Activated naive CD4-positive, alpha-beta T cell treated with anti-CD3 and anti-CD28 coated beads, Interleukin-2, amount 10 ng/mL, durations not matched to agents 5 hours and 36 hours (primary cell): ENCODE measurements at places on chromosomes 11 and 22. TPM values are rescaled to one million over a fixed set of nuclear protein-coding genes. Genes with fewer than 3 reads are reported as not detected.

Gene POU2AF1
- 1.6 TPM for total RNA-seq

Gene FOXRED1
- 31.8 TPM for total RNA-seq

Gene DERL3
- total RNA-seq = 10.2 TPM

Gene DDTL
- total RNA-seq = 2.9 TPM

Gene SUN2
- total RNA-seq = 593 TPM

Gene GRAMD1B
- 27.2 TPM for total RNA-seq

Gene CCDC87
- not detected for total RNA-seq

Gene TMEM218
- total RNA-seq = 14.2 TPM

Gene APLNR
- total RNA-seq = not detected

Gene GLYAT
- not detected for total RNA-seq

Gene CTSW
- 47.0 TPM for total RNA-seq

Gene PHF21B
- not detected for total RNA-seq

Gene PLEKHA7
- total RNA-seq = 4.9 TPM

Gene LIN7C
- 22.9 TPM for total RNA-seq

Gene INTS4
- 44.3 TPM for total RNA-seq

Gene SNX32
- 2.2 TPM for total RNA-seq

Gene KCNJ4
- not detected for total RNA-seq

Gene OR2D2
- total RNA-seq = not detected

Gene KCTD14
- total RNA-seq = 0.22 TPM

Gene PANX2
- total RNA-seq = 0.22 TPM

Gene THY1
- 0.29 TPM for total RNA-seq

Gene FAM111A
- 158 TPM for total RNA-seq

Gene FREY1
- total RNA-seq = 2.1 TPM

Gene ANO9
- 93.3 TPM for total RNA-seq

Gene DGCR6
- total RNA-seq = 1.6 TPM

Gene SOX6
- not detected for total RNA-seq

Gene MYRF
- 1.4 TPM for total RNA-seq

Gene THOC5
- 47.4 TPM for total RNA-seq

Gene IFITM10
- total RNA-seq = 1.5 TPM

Gene OR52H1
- not detected for total RNA-seq

Gene PHLDA2
- 0.41 TPM for total RNA-seq

Gene TMEM179B
- total RNA-seq = 45.5 TPM

Gene RAB38
- total RNA-seq = 0.91 TPM

Gene CCDC89
- total RNA-seq = 0.93 TPM

Gene SYT7
- total RNA-seq = not detected

Gene ZBTB16
- 4.8 TPM for total RNA-seq

Gene MEI1
- 56.0 TPM for total RNA-seq

Gene ART5
- total RNA-seq = not detected

Gene INPP5J
- not detected for total RNA-seq

Gene GDPD4
- total RNA-seq = not detected

Gene LRP4
- total RNA-seq = 0.15 TPM

Gene LARGE1
- total RNA-seq = 0.58 TPM

Gene EIF3M
- 277 TPM for total RNA-seq

Gene TTC36
- total RNA-seq = 0.55 TPM

Gene MUC2
- total RNA-seq = not detected

Gene CXCR5
- total RNA-seq = 0.20 TPM

Gene SYT12
- total RNA-seq = not detected

Gene F2
- not detected for total RNA-seq
